ENCODE measurements at places on chromosomes 6 and 20. TPM values are rescaled to one million over a fixed set of nuclear protein-coding genes. Genes with fewer than 3 reads are reported as not detected.
A peak's percentile ranks its signal among the peaks of the same experiment; 100 is the strongest.

The SASH1 gene
- total RNA-seq: 35.5 TPM

DNA sequence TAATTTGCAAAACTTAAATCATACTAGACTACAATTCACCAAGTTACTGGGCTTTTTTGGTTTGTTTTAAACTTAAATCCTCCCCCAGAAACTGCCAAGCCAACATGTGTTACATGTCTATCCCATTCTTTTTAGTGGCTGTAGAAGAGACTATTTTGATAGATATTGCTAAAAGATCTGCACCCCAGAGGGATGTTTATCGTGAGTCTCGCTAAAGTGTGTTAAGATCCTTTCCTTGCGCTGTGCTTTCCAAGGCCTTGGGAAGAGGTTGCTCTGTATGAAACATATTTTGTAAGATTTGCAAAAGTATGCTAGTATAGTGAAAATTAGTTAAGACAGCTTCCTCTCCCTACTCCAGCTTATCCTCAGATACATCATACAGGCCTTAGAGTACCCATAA is 63.0 kb downstream of the GPX5 start:
- no peak for DNase-seq
- peak overlapping the region; percentile 37 for H3K27ac ChIP-seq
- H3K36me3 ChIP-seq: no peaks in the 10 kb centered on the region
- peak overlapping the region; percentile 39 for H3K4me3 ChIP-seq
- no peaks in the 10 kb centered on the region for H3K27me3 ChIP-seq

- H3K27me3 ChIP-seq: no peaks in the 10 kb centered on the region
- no peak for DNase-seq
- H3K36me3 ChIP-seq: no peaks in the 10 kb centered on the region
- no peak overlapping the region for H3K27ac ChIP-seq
- peaks cover 11% of the 10 kb centered on the region for H3K4me1 ChIP-seq
These were observed 56.2 kb upstream of the BMP6 start for GRCh38 chr6:7669742-7670141.

- peaks cover 23% of the 10 kb centered on the region for H3K4me1 ChIP-seq
- no peaks in the 10 kb centered on the region for H3K36me3 ChIP-seq
- DNase-seq: peak; percentile 56
These were observed 190.0 kb downstream of the UBE3D start for GRCh38 chr6:82875573-82876185.
